ENCODE measurements at places on chromosomes 1 and 21.
A peak's percentile ranks its signal among the peaks of the same experiment; 100 is the strongest.

- no peak for DNase-seq
Observed at GRCh38 chr1:28409090-28409489, 39.5 kb downstream of the PHACTR4 start.

- DNase-seq = no peak
Observed at GRCh38 chr1:86231076-86231475, 74.5 kb upstream of the COL24A1 start.

GRCh38 chr1:33918368-33918767 lies 54.5 kb downstream of the HMGB4 start:
- DNase-seq = no peak

- DNase-seq = no peak
Observed at GRCh38 chr1:210377731-210378333, 49.1 kb downstream of the HHAT start.

DNA sequence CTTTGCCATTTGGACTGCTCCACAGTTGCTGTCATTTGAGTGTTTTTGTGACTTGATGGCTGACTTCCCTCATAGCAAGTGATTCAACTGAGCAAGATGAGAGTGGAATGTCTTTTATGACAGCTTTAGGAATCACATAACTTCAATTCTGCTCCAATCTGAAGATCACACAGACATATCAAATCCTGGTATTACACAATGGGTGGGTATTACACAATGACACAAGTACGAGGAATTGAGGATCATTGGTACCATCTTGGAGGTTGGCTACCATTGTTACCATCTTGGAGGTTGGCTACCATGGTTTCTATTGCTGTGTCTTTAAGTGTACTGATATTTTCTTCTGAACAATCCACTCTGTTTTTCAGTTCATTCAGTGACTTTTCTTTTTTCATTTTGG lies 8.5 kb upstream of the TSHB start:
- no peak for DNase-seq

DNA sequence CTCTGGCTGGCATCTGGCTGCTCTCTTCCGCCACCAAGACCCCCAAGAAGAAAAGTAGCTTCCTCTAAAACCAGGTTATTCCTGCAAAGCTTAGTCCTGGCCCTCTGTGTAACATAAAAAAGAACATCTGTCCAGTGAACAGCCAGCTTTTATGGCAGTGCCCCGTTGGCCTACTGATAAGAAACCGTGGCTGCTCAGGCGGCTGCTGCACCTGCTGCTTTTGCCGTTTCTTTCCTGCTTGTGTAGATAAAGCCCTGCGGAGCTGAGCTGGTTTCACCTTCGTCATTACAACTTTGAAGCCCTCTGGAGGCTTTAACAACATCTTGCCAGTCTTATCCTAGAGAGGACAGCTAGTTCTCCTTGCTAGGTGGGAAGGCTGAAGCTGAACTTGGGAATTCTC lies 20.5 kb downstream of the ELAPOR1 start:
- peak; percentile 23 for DNase-seq

DNA sequence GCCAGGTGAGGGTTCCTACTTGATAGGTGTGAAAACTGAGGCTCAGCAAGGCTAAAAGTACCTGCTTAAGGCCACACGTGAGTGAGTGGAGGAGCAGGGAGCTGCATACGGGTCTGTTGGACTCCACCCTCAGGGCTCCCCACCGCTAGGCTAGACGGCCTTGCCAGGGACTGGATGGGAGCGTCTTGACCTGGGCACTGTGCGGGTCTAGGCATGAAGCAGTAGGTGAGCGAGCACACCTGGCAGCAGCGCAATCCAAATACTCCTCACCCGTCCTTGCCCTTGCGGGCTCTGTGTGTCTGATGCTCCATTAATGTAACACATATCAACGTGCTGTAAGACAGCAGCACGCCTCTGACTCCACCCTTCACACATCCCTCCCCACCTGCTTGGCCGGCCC lies 94.0 kb downstream of the LACTBL1 start:
- no peak for DNase-seq

GRCh38 chr1:226023735-226024134 lies 24.6 kb upstream of the SDE2 start:
- DNase-seq = no peak

GRCh38 chr1:63642901-63643300 lies 49.7 kb downstream of the PGM1 start:
- DNase-seq = peak; percentile 63

- no peak for DNase-seq
Observed at GRCh38 chr1:232904566-232904965, 45.8 kb upstream of the NTPCR start.

GRCh38 chr1:8423692-8424538 lies 106.0 kb downstream of the SLC45A1 start:
- DNase-seq = peak; percentile 44

- no peak for DNase-seq
Observed at GRCh38 chr1:32052887-32053286, 19.9 kb upstream of the TMEM39B start.

- DNase-seq = no peak
Observed at GRCh38 chr21:34046917-34047316, 26.5 kb upstream of the MRPS6 start.

GRCh38 chr1:18938707-18939070 lies 17.8 kb downstream of the IFFO2 start:
- DNase-seq = peak; percentile 78

DNA sequence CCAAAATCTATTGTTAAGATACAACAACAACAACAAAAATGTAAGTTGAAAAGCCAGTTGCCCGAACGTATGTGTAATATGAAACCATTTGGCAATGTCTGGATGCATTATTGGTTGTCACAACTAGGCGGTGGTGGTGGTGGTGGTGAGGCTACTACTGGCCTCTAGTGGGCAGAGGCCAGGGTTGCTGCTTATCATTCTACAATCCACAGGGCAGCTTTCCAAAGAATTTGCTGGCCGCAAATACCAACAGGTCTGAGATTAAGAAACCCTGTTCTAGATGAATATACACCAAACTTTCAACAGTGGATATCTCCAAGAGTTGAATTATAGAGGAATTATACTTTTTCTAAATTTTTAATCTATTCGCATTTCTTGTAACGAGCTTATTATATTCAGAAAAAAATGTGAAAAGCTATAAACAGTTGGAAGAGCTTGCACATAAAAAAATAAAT lies 26.8 kb upstream of the ZNF697 start:
- DNase-seq = no peak
